ENCODE measurements at places on chromosomes 13 and 19.

DNA sequence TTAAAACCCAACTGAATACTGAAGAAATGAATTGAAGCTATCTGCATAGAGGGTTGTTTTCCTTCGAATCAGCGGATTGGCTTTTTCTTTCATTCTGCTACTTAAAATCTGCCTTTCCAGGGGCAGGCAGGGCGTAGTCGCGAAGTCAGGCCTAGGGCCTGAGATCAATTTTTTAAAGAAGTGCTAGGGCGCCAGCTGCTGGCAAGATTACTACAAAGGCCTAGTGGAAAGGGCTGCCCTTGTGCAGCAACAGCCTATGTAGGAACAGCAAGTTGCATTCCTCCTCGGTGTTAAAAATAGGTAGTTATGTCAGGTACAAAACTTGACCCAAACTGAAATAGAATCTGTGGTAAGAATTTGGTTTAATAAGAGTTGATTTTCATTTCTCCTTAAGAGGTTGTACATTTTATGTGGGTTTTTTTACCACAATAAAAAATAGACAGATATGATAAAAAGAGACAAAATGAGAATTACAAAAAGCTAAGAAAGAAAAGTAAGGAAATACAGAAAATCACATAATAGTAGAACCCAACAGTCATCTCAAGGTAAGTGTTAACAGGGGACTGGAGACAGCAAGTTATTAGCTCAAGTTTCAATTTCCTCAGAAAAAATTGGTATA lies 9.5 kb upstream of the URAD start:
- DNase-seq: peak; percentile 45

DNA sequence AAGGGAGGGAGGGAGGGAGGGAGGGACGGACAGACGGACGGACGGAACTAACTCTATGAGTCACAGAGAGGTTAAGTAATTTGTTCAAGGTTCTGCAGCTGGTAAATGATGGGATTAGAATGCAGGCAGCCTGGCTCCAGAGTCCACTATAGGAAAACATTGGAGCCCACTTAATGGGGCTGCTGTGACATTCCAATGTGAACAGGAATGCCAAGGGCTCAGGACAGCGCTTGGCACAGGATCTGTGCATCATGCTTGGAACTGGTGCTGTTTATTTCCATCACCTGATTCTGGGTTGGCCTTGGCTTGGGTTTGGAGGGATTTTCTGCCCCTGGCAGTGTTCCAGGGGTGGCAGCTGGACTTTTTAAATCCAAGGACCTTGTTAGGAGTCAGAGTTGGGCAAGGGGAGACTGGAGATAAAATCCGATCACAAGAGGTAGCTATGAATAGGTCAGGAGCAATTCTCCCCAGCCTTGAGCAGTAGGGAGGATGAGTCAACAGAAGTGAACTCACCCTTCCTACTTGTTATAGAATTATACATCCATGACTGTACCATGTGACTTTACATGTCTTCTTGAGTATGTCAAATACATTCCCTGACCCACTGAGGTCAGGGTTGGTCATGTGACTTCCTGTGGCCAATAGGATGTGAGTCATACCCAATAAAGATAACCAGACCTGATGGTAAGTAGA lies 7.8 kb upstream of the HIF3A start:
- DNase-seq: no peak

DNA sequence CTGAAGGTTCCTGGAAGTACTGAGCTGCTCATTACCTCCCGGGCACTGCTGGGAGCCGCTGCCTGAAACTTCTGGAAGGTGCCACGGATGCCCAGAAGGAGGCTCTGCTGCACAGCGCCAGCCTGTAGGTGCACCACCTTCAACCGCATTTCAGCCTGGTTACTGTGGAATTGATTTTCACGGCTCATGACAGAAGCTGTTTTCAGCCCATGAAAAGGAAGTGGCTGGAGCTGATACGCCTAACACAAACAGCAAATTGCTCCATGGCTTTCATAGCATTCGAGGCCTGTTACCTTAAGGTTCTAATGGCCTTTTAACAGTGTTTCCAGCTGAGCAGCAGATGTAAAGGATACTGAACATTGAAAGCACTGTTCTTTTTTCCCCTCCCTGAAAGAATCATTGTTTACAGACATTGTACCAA lies 22.0 kb downstream of the GPC6 start:
- no peak for DNase-seq

DNA sequence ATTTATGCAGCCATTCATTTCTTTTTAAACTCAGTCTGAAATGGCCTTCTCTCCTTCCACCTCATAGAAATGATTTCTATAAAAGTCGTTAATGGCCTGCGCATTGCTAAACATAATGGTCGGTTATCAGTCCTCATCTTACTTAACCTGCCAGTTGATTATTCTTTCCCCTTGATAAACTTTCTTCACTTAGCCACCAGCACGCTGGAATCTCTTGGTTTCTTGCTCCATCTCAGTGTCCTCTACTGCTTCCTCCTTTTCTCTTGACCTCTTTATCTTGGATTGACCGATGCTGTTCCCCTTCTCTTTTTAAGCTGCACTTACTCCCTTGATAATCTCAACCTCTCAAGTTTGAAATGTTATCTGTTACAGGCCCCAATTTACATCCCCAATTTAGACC lies 12.2 kb upstream of the CLC start:
- no peak for DNase-seq

GRCh38 chr19:42028304-42029216 lies 34.5 kb upstream of the ATP1A3 start:
- peak; percentile 78 for DNase-seq

- DNase-seq: peak; percentile 52
These were observed 2.3 kb downstream of the CEACAM18 start for GRCh38 chr19:51480590-51480989.

GRCh38 chr19:55614711-55615542 lies 9.4 kb downstream of the ZNF784 start:
- DNase-seq: no peak

DNA sequence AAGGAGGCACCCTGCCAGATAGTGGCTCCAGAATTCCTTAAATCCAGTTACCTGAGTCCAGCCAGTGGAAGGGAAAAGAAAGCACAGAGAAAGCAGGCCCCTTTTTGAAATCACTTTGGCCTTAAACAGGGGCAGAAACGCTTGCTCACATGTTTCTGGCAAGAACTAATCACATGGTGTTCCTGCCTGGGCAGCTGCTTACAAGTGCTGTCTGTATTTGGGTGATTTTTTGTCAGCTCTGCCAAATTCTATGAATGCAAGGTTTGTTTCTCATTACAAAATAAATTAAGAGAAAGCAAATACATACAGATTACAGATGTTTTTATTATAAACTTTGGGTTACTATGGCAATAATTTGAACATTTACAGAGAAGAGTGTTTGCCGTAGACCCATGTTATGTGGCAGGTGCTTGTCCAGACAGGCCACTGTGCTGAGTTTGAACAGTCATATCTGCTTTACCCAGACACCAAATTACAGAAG lies 1237.8 kb downstream of the SLITRK5 start:
- DNase-seq: no peak
